Psoas muscle (tissue), 8 donors: ENCODE measurements at places on chromosomes 7 and 10. TPM values are rescaled to one million over a fixed set of nuclear protein-coding genes. Genes with fewer than 3 reads are reported as not detected.

GRCh38 chr10:75475460-75476182 is 44.2 kb downstream of the LRMDA start:
- no peak for DNase-seq

DNA sequence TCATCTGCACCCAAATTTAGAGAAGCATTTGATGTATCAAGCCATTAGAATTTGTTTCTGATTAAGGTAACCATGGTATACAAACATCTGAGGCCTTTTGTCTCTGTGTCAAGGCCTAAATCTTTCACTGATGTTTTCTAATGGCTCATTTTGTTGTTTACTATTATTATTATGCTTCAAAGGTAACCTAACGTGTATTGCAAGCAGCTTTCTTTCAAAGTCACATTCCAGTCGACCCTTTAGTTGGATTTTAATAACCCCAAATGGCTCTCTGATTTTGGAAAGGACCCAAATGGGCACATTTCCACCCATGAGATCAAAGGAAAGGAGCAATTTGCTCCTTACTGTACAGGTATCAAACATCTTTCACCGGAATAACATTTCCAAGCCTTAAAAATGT is 46.7 kb upstream of the WNT16 start:
- no peak for DNase-seq

DNA sequence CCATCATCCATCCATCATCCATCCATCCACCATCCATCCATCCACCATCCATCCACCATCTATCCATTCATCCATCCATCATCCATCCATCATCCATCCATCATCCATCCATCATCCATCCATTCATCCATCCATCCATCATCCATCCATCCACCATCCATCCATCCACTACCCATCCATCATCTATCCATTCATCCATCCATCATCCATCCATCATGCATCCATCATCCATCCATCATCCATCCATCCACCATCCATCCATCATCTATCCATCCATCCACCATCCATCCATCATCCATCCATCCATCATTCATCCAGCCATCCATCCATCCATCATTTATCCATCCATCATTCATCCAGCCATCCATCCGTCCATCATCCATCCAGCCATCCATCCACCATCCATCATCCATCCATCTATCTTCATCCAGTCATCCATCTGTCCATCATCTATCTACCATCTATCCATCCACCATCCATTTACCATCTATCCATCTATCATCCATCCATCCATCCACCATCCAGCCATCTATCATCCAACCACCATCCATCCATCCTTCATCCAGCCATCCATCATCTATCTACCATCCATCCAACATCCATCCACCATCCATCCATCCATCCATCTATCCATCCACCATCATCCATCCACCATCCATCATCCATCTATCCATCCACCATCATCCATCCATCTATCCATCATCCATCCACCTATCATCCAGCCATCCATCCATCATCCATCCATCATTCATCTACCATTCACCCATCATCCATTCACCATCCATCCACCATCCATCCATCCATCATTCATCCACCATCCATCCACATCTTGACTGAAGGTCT is 153.8 kb downstream of the SH3PXD2A start:
- no peak for DNase-seq

- DNase-seq: no peak
Measured at GRCh38 chr10:34506786-34507185, 308.3 kb downstream of the PARD3 start.

GRCh38 chr7:116197360-116197759 is 13.0 kb upstream of the TES start:
- no peak for DNase-seq

DNA sequence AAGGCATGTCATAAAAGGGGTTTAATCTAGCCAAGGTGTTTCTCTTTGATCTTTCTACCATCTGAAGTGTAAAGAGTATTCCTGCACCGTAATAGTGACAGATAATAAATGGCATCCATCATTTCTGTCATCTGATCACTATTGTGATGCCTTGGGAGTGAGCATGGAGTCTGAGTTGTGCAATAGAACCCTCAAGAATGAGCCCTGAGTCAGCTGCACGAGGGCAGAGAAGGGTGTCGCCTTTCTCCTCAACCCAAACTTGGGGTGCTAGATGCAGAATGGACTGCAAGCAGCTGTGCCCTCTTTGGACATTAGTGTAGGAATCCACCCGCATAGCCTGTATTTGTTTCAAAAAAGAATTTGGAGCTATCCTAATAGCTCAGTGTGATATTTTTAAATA is 115.2 kb downstream of the ZNF37A start:
- no peak for DNase-seq

- DNase-seq: no peak
Measured at GRCh38 chr10:31778627-31779026, 150.0 kb downstream of the ARHGAP12 start.

GRCh38 chr10:48773580-48773979 is 88.9 kb downstream of the WDFY4 start:
- DNase-seq: no peak

DNA sequence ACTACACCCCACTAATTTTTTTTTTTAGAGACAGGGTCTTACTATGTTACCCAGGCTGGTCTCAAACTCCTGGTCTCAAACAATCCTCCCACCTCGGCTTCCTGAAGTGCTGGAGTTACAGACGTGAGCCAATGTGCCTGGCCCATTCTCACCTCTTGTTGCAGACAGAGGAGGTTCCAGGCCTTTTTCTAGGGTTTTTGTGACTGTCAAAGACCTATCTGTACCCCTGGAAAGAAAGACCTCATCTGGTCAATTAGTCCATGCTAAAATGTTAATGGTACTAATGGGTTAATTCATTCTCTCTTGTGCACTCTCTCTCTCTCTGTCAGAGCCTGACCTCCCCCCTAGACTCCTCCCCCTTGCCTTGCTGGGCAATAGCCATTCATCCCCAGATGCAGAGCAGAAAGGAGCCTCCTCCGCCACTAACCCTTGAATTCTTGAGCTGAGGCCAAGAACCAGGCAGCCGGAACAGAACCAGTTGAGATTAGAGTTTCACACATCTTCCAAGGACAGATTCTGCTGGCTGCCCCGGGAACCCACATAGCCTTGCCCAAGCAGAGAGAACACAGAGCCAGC is 209.7 kb downstream of the SKIDA1 start:
- peak; percentile 66 for DNase-seq

DNA sequence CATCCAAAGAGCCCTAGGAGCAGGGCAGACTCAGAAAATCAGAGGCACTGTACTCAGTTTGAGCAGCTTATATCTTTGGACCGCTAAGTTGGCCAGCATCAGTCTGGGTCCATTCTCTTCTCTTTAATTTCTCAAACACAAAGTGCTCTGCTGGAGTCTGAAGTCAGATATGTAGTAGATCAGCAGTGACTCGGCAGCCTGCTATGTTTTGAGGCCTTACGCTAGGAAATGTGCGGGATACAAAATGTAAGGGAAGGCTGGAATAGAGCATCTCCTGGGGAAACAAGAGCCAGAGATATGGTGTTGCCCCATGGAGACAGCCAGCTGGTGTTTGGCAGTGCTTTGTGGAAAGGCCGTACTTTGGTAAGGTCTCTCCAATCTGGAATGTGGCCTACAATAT is 60.6 kb upstream of the VKORC1L1 start:
- no peak for DNase-seq

DNA sequence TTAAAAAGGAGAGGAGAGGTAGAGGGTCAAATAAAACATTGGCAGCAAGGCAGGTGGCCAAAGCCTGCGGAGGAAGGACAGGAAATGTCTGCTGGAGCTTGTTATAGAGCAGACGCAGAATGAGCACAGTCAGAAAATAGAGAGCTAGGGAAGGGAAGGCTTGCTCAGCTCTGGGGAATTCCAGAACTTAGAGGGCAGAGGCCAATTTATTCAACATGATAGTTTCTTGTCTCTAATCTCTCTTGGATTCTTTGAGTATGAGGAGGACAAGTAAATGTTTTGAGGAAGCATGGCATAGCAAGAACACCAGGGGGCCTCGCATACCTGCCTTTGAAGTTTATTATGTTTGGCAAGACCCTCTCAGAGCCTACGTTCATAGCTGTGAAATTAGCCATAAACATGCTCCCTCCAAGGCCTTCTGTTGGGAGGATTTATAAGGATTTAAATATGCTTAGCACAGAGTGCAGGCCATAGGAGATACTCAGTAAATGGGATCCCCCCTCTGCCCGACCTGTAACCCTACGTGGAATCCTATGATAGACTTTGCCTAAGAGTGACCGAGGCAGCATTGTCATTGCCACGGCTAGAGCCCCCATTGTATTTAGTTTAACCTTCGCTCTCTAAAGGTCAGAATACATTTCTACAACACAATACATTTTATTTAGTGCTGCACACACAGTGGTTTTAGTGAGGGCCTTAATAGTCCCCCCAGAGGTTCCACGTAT is 293.9 kb downstream of the CCDC3 start:
- no peak for DNase-seq

DNA sequence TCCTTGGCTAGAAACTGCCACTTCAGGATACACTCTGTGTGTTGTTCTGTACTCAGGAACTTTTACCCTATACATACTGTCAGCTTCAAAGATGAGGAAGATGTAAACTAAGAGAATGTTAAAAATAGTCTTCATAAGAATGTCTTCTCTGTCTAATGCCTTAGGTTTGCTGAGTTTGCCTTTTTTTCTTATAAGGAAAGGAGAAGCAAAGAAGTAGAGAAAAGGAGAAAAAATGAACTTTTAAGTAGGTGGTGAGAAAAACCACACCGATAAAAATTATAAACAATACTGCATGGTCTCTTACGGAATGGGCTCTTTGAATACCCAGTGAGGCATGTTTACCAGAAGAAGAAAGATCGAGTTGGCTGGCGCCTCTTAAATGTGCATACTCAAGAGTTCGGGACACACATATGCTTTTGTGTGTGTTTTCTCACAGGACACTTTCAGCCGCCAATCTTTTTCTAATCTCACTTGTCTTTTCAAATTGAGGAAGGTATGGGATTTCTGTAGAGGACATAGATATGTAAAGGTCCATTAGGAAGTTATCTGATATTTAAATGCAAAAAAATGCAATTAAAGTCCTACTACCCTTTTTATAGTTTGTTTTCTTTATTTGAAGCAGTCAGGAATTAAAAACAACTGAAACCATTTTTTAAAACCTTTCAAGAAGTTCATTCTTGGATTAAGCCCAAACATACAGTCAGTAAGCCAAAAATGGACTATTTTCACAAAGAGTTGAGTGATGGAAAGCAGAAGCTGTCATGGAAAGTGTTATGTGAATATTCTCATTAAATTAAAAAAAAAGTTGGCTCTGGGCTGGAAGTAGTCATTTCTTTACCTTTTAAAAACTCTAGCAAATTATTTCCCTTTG is 100.6 kb upstream of the MDFIC start:
- no peak for DNase-seq

GRCh38 chr10:55631071-55631654 is 729.9 kb downstream of the ZWINT start:
- peak; percentile 55 for DNase-seq

DNA sequence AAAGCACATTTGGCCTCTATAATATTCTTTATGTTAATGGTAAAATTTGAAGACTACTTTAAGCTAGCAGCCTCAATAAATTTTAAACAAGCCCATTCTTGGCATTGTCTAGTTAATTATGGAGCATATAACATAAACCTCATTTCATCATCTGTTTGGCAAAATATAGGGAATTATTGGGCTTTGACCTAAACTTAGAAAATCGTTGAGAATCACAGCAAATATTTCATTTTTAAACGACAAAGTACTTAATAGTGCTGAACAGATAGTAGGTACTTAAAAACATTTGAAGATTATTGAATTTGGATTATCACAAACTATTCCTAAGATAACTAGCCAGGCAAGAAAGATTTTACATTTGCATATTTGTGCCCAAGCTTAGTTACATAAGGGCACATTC is 73.4 kb downstream of the AGMO start:
- DNase-seq: no peak

DNA sequence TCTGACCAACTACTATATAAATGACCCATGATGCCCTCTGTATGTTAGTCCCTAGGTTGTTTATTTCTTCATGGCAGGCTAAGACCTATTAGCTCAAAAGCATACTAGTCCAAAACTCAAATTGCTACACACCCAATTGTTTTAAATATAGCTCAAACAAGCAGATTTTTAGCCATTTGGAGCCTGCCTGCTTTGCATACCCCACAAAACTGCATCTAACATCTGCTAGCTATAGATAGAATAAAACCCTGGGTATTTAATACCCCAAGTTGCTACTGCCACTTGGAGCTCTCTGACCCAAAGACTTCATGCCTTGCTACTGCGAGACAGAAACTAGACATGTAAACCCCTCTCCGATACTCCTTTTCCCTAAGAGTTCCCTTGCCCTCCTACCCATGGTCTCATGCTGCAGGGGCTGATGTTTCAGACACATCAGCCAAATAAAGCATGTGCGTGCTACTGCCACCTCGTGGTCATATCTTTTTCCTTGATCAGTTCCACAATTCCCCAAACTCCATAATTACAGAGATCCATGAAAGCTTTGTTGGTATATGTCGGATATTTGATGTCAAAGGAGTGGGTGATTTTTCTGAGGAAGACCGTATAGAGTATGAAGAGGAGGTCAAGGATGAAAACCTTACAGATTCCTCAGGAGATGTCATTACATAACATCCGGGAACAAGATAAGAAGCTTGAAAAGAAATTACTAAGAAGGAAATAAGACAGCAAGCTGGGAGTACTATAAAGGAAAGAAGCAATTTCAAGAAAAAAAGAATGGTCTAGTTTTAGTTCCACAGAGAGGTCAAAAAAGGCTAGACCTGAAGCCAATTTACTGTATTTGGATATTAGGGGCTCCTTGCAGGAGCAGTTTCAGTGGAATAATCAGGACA is 386.6 kb downstream of the SH2D4B start:
- no peak for DNase-seq

DNA sequence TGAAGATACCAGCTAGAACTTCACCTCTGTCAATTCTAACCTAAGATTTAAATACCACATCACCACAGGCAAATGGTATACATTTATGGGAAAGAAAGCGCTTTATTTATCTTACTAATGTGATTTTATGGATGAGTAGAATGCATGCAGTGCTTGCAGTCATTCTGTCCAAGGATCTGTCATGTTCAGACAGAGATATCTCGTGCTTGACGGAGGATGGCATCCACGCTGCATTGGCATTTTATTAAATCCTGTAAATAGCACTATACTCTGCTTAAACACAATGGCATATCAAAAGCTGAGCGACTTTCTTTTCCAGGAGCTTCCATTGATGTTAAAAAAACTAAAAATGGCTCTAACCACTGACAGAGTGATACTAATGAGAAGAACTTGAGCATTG is 133.7 kb upstream of the CAV2 start:
- no peak for DNase-seq

- DNase-seq: no peak
Measured at GRCh38 chr10:74746813-74747212, 79.6 kb upstream of the KAT6B start.

GRCh38 chr7:2474813-2475677 is 1.2 kb downstream of the GRIFIN start:
- DNase-seq: no peak

- DNase-seq: peak; percentile 42
Measured at GRCh38 chr10:79378647-79379511, 31.6 kb downstream of the PPIF start.

GRCh38 chr7:7653593-7654187 is 13.1 kb downstream of the UMAD1 start:
- no peak for DNase-seq

HABP2 gene
- 0.01 TPM for polyA plus RNA-seq

FKBP14 gene
- polyA plus RNA-seq: 4.6 TPM

CRTAC1 gene
- 0.47 TPM for polyA plus RNA-seq

NODAL gene
- polyA plus RNA-seq: 0.10 TPM

SLC37A3 gene
- polyA plus RNA-seq: 8.5 TPM

SP8 gene
- polyA plus RNA-seq: not detected

PRXL2A gene
- polyA plus RNA-seq: 28.4 TPM
